ENCODE measurements at places on chromosomes 2 and 18.

DNA sequence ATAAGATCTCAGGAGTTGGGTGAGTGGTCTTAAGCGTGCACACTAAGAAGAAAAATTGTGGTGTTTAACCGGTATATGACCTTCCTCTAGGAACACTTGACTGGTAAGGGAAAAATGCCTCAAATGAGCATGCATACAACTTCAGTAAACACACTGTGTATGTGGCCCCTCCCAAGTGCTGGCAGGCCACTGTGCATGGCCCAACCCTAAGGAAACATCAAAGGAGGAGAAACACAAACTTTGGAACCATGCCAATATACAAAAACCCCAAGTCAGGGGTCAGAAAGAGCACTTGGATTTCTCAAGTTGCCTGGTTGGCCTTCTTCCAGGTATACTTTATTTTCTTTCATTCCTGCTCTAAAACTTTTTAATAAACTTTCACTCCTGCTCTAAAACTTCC, 308.9 kb upstream of the LRRTM4 start:
- no peak for DNase-seq

DNA sequence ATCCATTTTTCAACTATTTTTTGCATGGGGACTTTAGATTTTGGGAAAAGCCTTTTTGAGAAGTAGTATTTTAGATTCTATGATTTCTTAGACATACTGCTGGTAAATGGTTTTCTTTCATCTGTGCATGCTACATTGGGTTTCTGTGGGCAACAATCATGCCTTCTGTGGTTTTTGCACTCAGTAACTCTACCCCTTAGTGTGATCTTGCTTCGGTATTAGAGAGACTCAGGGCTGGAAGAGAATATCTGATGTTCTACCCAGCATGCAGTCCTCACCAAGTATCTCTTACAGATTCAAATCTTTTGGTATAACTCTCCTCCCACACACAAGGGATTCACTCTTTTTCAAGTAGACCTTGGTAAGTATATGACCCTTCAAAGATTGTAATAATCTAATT, 183.0 kb downstream of the PMAIP1 start:
- DNase-seq = no peak

DNA sequence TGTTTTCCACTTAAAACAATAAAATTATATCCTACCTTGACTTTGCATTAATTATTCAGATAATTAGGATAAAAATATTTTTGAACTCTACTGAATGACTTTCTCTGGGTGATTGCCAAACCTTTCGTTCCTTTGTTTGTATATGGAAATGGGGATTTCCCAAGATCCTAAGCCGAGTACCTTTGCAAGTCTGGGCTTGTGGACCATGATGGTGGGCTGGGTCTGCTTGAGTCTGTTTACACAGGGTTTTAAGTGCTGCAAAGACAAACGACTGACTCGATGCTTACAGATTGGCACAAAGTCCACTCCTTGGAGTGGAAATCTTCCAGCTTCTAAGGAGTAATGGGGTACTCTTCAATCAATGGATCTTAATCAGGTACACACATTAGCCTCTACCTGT, 659.5 kb downstream of the TSN start:
- DNase-seq = no peak

GRCh38 chr2:101736233-101736632, 38.7 kb downstream of the MAP4K4 start:
- DNase-seq = no peak

DNA sequence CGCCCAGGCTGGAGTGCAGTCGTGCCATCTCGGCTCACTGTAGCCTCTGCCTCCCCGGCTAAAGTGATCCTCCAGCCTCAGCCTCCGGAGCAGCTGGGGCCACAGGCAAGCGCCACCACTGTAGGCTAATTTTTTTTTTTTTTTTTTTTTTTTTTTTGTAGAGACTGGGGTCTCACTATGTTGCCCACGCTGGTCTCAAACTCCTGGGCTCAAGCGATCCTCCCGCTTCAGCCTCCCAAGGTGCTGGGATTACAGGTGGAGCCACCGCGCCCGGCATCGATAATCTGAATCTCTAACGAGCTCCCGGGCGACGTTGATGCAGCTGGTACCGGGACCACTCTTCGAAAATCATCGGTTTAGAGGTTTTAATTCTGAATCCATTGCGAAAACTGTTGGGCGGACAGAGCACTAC, 520 bp upstream of the CYP20A1 start:
- DNase-seq = no peak

DNA sequence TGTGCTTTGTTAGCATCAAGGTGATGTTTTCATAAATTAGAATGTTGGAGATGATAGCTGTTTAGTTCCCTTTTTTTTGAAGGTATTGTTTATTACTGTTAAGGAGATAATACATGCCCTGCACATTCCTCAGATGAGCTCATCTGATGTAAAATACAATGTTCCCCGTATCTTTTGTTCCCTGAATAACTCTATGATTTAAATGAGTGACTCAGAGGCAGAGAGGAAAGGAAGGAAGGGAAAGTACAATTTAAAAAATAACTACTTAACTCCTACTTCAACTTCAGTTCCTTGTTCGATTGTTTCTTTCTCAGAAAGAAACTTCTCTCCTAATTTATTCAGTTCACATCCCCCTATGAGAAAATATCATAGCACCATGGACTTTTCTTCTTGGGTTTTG, 208.7 kb downstream of the KCNE4 start:
- DNase-seq = no peak

GRCh38 chr2:15775753-15776628, 164.4 kb upstream of the MYCN start:
- DNase-seq = no peak

DNA sequence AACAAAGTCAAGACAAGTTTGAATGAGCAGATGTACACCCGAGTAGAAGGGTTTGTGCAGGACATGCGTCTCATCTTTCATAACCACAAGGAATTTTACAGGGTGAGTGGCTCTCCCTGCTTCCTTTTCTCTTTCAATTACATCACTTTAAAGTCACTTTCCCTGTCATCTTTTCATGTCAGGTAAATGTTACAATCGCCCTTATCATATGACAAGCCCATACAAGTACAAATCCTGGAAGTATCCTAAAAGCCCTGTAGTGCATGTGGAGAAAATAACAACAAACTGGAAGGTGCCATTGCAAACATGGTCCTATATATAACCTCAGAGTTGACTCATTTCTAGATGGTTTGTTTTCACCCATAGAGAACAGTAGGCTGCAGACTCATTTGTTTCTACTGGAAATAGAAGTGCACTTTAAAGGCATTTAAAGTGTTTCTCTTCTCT, 126.0 kb downstream of the SP100 start:
- DNase-seq = no peak

DNA sequence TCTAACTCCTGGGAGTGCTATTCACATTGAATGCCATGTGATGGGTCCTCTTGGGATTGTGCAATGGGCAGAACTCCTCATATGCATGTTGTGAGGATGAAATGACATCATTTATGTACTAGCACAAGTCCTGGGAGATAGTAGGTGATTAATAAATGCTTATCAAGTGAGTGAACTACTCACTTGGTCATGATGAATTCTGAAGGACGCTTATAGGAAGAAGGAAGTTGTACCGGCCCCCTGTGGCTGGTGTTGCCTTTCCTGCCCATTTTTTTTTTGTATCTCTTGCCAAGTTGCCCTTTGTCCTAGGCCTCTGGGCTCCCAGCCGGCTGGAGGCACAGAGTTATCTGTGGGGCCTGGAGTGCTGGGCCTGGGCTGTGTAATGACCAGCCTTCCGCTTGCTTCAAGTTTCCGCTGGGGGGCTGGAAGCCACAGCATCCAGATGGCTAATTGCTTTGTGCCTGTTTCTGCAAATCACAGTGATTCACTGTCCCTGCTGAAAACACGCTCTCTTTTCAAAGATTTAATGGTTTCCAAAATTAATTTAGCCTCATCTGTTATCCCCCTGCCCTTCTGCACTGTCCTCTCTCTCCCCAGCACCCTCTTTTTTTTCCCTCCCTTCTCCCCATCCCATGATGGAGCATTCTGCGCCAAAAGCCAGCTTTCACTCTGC, 33.7 kb upstream of the MRPL33 start:
- peak; percentile 82 for DNase-seq

GRCh38 chr18:25832001-25832604, 258.3 kb downstream of the SS18 start:
- DNase-seq = peak; percentile 50

DNA sequence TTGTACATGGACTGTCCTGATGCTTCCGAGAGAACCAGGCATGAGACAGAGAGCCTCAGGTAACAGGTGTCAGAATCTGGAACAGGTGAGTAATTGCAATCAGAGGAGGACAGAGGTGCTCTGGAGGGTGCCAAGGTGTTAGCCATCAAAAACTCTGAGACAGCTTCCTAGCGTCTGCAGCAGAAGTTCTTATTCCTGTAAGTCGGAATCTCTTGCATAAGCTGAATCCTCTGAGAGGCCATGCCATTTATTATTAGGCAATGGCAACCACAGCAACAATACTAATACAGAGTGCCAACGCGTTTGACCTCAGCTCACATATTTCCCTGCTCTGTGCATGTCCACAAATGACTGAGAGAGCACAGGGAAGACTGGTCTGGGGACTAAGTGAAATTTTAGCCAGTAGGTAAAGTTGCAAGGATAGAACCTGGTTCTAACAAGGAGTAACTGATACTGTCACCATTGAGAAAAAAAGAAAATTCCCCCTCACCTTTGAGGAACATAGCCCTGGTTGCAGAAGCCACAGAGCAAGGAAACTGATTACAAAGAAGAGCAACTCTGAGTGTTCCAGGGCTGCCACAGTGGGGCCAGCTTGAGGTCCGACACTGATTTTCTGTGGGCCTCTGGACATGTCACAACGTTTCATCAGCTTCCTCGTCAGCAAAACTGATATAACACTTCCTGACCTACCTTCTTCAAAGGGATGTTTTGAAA, 55.1 kb upstream of the ACSL3 start:
- DNase-seq = peak; percentile 82

DNA sequence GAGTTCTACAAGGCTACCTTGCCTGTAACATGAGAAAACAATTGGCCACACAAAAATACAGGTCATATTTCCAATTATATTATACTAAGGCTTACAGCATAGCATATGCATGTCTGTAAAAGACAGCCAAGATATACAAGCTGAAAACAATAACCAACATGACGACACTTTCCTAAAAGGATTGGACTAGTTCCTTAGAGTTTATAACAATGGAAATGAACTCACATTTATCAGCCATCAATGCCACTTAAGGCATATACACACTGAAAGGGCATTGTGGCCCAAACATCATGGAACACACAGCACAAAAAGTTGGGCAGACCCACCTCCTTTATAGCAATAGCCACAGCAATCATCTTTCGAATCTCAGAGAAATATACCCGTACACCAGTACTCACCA, 52.0 kb downstream of the SLC40A1 start:
- no peak for DNase-seq

GRCh38 chr2:232873909-232874641, 4.0 kb downstream of the SNORC start:
- DNase-seq = peak; percentile 34

DNA sequence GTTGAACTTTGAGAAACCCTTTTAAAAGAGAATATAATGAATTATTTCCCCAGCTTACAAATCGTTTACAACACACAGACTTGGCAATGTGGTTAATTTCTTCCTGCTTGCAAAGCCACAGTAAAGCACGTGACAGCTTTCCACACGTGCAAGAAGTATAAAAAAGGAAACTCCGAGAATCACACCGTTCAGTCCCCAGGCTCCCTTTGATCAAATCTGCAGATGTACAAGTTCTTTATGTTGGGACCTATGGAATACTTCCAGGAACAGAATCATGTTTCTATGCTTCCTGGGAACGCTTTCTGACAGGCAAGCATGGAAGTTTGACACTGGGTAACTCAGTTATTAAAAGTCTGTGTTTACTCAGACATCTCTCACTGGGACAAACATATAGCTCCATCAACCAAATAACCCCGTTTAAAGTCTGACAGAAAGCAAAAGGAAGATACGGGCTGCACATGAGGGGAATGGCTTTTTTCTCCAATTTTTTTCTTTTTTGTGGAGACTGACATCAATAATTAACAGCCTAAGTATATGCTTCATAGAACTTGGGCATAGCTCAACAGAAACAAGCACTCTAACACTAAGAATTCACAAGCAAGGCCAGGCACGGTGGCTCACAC, 134.8 kb downstream of the EIPR1 start:
- DNase-seq = peak; percentile 55

GRCh38 chr2:114061566-114062098, 171.7 kb downstream of the ACTR3 start:
- DNase-seq = no peak

DNA sequence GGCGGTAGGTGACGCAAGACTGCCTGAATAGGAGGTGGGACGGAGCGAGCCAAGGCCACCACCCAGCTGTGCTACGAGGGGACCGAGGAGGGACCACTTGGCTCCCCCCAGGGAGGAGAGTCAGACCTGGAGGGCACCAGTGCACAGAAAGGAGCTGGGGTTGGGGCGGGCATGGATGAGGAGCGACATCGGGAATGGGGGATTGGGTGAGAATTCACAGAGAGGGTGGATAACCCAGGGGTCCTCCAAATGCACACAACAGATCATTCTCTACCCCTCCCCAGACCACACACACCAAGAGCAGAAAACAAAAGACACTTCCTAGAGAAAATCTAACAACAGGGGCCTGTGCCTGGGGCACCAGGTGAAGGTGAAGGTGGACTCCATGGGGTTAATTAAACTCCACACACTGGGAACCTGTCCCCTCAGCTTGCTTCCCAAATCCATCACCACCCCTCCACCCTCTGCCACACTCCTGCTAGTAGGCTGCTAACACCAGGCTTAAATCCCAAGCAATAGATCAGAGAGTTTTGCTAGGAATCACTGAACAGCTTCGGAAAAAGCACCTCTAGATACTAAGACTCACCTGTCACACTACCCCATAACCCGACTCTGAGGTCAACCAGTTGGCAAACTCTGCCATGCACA, 274.6 kb downstream of the EIPR1 start:
- DNase-seq = no peak

DNA sequence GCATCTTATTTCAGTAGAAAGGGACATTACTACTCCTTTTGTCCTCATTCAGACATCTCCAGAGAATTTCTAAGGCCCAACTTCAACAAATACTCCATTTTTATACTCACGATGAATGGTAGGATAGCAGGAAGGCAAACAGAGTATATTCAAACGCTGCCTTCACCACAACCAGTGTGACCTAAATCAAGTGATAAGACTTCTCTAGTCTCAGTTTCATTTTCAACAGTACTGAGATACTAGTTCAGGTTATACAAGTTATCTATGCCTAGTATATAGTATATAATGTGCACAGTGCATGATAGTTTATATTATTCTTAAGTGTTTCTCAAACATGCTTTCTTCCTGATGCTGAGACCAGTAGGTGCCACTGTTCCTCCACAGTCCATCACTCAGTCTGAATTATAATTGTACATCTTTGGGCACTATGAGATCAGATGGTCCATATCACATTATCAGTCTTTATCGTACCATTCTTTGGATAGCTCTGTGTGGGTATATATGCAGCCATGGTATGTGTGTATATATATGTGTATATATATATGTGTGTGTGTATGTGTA, 66.3 kb upstream of the RPE start:
- DNase-seq = no peak

DNA sequence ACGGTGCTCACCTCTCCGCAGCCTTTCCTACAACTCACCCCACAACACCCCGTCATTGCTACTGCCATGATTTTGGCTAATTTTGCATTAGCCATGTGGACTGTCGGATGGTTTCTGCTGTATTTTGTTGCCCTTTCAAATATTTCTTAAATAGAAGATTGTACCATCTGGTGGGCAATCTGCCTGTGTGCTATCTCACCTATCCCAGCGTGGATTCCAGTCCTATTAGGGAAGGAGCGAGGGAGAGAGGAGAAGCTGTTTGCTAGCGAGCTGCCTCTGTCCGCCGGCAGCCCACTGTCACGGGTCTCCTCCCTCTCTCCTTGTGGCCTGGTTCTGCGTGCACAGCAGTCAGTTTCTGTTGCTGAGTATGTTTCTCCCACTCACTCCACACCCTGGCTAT, 336.2 kb downstream of the TXNL1 start:
- no peak for DNase-seq

GRCh38 chr18:63542069-63542468, at the start of gene SERPINB12:
SERPINB12 (plus strand) TSS chr18:63542369; CDS start chr18:63556160, 13,791 bp downstream.
- no peak for DNase-seq
